ENCODE measurements at places on chromosomes 11 and 22. TPM values are rescaled to one million over a fixed set of nuclear protein-coding genes. Genes with fewer than 3 reads are reported as not detected.

ZNF214 gene
- total RNA-seq: 0.76 TPM

GAS2 gene
- 0.41 TPM for total RNA-seq

LYVE1 gene
- 0.11 TPM for total RNA-seq

RIBC2 gene
- total RNA-seq: 2.6 TPM

CRYBB2 gene
- total RNA-seq: not detected

MMP11 gene
- 0.17 TPM for total RNA-seq

XRCC6 gene
- total RNA-seq: 347 TPM

P2RY6 gene
- 10.8 TPM for total RNA-seq

Data from A549 treated with RU486 at 1 μM for 4 hours (cell line).